ENCODE measurements at places on chromosomes 2 and 18. TPM values are rescaled to one million over a fixed set of nuclear protein-coding genes. Genes with fewer than 3 reads are reported as not detected.

The GREB1L gene
- not detected for total RNA-seq

The L3MBTL4 gene
- 0.18 TPM for total RNA-seq

The NEDD4L gene
- total RNA-seq: 4.1 TPM

The C1QL2 gene
- total RNA-seq: not detected

GRCh38 chr2:83113953-83114352 is 1345.1 kb downstream of the SUCLG1 start:
- no peak for DNase-seq

DNA sequence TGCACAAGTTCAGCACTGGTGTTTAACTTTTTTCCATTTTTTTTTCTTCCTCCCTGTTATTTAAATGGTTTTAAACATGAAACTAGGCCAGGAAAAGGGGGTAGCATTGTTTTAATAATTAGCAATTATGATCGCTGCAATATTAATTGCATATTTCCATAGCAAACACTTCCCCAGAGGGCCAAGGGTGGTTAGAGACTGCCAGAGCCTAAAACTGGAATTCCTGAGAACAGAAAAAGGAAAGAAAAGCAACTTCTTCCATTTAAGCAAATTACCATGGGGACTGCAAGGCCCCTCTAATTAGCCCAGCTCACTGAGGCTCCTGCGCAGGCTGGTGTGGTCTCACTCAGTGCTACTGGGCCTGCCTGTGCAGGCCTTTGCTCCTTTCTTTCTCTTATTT is 201.5 kb downstream of the SMAD2 start:
- no peak for DNase-seq

GRCh38 chr2:230678451-230678850 is 34.2 kb upstream of the CAB39 start:
- no peak for DNase-seq

DNA sequence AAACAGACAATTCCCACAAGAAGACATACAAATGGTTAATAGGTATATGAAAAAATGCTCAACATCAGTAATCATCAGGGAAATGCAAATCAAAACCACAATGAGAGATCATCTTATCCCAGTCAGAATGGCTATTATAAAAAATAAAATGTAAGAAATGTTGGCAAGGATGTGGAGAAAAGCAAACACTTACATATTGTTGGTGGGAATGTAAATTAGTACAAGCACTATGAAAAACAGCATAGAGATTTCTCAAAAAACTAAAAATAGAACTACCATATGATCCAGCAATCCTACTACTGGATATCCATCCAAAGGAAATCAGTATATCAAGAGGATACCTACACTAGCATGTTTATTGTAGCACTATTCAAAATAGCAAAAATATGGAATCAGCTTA is 186.6 kb downstream of the NOL4 start:
- no peak for DNase-seq

DNA sequence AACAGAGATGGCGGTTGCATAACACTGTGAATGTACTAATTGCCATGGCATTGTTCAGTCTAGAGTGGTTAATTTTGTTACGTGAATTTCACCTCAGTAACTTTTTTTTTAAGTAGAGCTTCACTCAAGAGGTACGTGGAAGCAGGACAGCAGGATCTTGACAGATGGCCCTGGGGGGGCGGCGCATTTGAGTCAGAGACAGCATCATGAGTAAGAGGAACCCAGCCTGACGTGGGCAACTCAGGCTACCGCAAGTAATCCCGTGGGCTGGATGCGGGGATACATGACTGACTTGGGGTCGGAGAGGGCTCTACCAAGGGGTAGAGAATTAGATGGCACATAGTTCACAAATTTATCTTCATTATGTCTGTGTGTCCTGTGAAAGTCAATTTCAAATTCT is 38.1 kb upstream of the DAPL1 start:
- DNase-seq: no peak

DNA sequence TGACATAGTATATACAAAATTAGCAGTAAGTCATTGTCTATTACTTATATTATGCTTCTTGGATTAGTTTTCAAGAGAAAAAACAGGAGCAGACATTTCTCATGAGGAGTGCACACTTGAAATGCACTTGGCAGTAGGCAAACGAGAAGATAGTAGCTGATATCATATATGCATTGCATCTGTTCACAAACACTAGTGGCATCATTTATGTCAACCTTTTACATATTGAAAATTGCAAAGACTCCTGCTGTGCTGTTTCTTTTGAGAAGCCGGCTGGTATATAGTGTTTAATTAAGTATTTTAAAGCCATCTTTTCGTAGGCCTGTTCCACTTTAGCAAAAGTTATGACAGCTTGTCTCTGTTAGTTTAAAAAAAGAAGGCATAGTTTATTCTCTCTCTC is 58.4 kb upstream of the SLC8A1 start:
- DNase-seq: no peak

DNA sequence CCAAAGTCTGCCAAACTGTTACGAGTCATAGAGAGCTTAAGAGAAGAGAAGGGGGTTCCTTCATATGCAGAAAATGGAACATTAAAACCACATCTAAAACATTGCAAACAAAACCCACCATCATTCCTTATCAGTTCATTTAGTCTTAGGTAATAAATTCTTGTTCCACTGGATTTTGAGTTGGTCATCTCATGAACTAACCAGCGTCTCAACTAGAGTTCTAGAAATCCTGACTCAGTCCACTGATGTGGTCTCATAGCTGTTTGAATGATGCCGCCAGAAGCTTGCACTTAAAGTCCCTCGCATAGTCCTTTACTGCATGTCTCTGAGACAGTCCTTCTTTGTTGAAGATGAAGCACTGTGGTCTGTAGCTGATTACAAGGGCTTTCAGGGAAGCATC is 15.0 kb upstream of the CAB39 start:
- DNase-seq: no peak

GRCh38 chr2:96760986-96761832 is 507 bp downstream of the CNNM4 start:
- no peak for DNase-seq

DNA sequence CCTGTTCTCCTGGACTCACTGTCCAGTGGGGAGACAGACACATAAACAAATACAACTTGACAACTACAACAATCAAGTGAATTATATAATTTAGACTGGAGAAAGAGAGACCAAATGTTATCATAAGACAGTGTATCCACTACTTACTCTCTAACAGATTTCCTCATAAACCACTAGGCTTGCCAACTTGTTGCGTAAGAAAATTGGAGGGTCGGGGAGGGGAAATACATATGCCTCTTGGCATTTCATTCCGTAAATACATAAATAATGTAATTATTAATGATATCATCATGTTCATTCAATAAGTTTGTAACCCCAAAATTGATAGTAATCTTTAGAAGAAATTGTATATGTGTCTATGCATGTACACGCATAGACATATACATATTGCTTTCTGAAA is 14.9 kb downstream of the RAB6D start:
- DNase-seq: no peak

GRCh38 chr2:207044379-207045362 is 105.4 kb downstream of the CPO start:
- DNase-seq: no peak

DNA sequence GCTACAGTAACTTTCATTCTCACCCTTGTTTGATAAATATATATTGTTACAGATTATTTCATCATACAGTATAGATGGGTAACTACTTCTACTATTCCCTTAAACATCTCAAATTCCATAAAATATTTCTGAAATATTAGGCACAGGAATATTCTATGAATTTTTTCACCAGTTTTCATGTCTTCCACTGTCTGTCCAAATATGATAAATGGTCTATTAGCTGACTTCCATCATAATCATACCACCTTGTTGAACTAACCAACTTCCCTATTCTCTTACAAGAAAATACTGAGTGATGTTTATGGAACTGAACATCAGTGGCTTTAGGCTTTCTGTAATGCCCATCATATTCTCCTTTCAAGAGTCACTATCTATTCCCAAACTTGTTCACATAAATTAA is 82.4 kb downstream of the TRAPPC8 start:
- DNase-seq: no peak

DNA sequence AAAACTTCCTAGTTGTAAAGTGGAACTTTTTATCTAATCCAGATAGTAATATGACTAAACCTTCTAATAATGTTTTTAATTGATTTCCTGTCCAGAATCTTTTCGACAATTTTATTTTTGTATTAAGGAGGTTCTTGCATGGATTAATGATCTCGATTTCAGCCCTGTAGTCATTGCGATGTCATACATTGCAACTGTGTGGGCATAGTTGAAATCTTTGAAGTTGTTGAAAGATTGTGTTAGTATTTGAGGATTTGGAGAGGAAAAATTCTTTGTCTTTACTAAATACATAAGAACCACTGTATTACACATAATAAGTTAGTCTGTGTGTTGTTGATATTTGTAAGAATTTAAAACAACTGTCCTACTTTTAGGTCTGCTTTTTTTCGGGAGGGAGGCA is 31.1 kb downstream of the ACSL3 start:
- no peak for DNase-seq

GRCh38 chr2:69026026-69026425 is 13.0 kb downstream of the ANTXR1 start:
- no peak for DNase-seq

- no peak for DNase-seq
Observed at GRCh38 chr18:10284540-10285282, 169.7 kb upstream of the APCDD1 start.

DNA sequence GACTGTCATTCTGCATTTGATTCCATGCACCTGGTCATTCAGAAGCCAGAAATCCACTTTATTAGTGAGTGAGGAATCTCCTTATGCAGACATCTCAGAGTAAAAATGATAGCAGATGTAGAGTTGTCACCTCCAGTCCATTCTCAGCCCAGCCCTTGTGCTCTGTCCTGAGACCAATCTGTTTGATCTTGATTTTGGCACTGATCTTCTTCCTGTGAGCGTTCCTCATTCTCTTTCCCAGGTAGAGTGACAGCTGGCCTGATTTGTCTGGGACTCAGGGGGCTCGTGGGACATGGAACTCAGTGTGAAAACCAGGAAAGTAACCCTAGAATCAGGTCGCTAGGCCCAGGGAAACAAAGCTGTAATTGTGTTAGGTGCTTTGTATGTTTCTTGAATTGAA is 8.9 kb downstream of the ARHGAP25 start:
- DNase-seq: no peak

DNA sequence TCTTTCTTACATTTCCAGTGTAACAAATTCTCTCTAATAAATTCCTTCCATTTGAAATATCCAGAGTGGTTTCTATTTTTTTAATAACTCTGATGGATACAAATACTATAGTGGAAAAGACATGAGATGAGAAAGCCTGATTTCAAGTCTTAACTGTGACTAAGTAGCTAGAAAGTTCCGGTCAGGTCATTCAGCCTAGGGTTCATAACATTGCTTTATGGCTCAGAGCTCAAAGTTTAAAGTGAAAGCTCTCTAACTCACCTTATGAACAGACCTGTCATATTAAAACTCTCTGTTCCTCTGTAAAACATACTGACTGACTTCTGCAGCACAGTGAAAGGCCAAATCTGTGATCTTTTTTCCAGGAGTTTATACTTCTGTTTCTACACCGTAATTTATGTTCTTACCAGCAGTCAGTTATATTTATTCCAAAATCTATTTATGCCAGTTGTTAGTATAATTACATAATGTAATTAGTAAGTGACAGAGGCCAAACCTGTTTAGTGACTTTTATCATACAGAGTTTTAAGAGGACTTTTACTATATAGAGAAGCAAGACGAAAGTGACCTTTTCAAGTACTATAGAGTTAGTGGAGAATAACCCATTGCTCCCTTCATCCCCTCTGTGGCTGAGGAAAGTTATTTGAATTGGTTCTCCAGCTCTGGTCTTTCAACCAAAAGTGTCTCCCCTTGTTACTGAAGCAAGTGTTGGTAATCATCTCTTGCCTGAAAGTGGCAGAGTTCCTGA is 118.8 kb upstream of the PDE1A start:
- DNase-seq: no peak

- DNase-seq: no peak
Observed at GRCh38 chr2:195595825-195596224, 61.2 kb upstream of the SLC39A10 start.

DNA sequence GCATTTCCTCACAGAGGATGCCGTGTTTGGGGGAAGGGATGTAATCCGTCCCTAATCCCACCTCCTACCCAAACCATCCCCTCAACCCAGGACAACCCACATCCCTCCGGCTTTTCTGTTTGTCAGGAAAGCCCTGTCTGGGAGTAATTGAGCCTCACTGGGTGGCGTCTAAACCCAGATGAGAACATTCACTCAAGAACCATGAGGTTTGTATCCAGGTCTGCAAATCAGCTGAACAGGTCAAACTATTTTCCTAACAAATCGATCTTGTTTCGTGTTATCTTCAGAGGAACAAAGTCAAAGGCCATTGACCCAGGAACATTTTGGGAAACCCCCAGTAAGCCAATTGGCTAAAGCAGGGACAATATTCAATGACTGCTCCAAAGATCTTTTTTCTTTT is 25.7 kb downstream of the CYP27C1 start:
- DNase-seq: no peak

DNA sequence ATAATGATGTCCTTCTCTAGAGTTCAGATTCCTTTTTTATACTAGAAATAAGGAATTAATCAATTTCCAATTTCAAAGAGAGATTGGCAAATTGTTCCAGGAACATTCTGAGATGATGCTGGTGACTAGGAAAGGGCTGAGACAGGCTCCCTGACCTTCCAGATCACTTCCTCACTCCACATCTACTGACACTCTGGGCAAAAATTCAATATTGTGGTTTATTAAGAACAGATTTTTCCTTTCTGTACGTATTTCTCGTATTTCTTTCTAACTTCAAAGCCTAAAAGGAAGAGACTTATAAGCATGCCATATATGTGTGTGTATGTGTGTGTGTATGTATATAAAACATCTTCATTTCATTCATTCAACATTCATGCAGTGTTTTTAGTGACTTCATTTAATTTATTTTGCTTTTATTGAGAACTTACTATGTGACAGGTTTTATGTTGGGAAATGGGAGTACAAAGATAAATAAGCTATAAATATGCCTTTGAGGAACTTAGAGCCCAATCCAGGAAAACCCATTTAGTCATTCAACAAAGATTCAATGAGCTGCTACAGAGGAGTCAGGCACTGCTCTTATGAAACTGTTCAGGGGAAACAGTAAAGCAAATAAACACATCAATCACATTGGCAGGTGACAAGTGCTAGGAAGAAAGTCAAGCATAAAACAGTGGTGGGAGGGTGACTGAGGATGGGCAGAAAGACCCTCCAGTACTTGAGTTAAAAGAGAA is 137.9 kb downstream of the RDH14 start:
- no peak for DNase-seq

GRCh38 chr2:238425979-238426567 is 654 bp upstream of the ASB1 start:
- no peak for DNase-seq

DNA sequence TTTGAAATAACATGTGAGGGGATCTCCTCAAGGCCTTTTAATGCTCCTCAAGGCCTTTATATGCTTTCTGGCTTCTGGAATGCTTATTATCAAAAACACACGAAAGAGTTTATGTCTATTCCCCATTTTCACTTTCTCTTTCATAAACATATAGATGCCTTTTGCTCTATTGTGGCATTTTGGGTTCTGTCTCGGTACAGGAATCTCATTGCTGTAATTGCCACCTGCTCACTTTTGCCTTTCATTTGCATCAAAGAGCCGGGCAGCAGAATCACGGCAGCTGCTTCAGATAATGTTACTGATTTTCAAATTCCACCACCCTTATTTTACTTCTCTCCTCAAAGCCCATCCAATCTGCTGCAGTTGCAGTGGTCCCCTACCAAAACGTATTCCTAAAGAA is 54.8 kb upstream of the LPIN2 start:
- peak; percentile 4 for DNase-seq

GRCh38 chr2:189486237-189486770 is 45.0 kb downstream of the WDR75 start:
- DNase-seq: no peak

GRCh38 chr18:21218862-21219261 is 23.2 kb upstream of the GREB1L start:
- no peak for DNase-seq

- DNase-seq: no peak
Observed at GRCh38 chr2:75462721-75463120, 98.0 kb downstream of the EVA1A start.

Measured in CD8-positive, alpha-beta memory T cell (primary cell).